T1000 (cell line): ENCODE measurements at places on chromosomes 1 and 21.

GRCh38 chr1:216824511-216824910 is 101.3 kb upstream of the ESRRG start:
- DNase-seq, result no peak

DNA sequence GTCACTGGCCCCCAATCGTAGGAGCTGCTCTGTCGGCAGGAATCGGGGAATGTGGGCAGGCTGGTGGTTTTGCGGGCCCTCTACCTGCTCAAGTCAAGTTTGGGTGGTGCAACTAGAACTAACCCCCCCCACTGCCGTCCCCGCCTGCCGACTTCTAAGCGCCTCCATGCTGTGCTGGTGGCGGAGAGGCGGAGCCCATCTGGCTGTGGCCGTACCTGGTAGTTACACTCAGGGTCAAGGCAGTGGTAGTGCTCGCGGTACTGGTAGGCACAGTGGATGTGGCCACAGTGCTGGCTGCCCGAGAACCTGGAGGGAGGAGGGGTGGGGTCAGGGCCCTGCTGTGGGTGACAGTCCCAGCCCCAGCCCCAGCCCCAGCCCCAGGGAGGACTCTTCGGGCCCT is 140.0 kb downstream of the CASZ1 start:
- no peak for DNase-seq

- no peak for DNase-seq
Measured at GRCh38 chr21:14617871-14618270, 71.8 kb upstream of the SAMSN1 start.

DNA sequence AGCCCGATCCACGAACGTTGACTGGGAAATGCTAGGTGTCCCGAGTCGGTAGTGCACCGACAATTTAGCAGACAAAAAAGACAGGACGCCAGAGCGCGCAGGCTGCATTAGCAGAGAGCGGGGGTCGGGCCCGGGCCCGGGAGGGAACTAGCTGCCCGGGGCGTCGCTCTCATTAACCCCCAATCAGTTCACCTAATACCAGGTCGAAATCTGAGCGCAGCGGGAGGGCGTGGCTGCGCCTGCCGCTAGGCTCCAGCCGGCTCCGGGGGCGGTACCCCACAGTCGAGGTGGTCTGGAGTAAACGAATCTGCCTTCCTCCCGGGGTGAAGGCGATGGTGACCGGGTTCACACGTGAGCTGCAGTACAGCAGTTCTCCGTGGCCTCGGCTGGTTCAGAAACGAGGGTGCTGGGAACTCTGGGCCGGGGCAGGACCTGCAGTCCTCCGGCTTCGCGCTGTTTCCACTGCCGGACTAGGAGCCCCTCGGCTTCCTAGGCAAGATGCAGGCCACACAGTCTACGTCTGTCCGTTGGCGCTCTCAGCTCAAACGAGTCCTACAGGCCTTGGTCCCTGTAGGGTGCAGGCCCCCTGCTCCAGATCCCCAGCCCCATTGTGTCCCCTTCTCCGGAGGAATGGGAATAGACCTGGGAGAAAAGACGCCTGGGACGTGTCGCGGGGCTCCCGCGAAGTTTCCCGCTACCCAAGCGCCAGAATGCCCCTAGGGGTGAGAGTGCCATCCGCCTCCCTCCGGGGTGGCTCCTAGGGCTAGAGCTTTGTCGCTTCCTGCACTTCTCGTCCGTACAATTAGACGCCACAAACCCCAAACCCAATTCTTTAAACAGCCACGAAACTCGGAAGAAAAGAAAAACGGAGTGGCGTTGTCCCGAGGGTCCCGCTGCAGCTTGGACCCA is 2.0 kb downstream of the GFI1 start:
- DNase-seq, result peak; percentile 5

DNA sequence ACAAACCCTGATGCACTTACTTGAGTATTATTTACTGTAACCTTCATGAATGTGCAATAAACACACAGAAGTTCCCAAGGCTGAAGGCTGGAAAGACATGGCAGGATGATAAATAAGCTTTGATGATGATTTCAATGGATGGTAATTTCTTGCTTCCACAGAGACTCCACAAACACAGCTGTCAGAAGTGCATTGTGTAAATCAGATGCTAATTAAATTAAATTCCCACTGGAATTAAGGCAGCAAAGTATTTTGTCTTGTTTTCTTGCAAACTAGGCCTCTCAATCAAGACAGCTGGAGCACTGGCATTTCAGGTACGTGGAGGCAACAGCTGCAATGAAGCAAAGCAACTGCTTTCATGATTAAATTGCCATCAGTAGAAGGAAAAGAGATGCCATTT is 24.1 kb downstream of the FAM177B start:
- DNase-seq, result no peak

- no peak for DNase-seq
Measured at GRCh38 chr21:46066591-46067331, 31.2 kb upstream of the COL6A2 start.

GRCh38 chr1:109493227-109493626 is 667 bp upstream of the CYB561D1 start:
- DNase-seq, result no peak

DNA sequence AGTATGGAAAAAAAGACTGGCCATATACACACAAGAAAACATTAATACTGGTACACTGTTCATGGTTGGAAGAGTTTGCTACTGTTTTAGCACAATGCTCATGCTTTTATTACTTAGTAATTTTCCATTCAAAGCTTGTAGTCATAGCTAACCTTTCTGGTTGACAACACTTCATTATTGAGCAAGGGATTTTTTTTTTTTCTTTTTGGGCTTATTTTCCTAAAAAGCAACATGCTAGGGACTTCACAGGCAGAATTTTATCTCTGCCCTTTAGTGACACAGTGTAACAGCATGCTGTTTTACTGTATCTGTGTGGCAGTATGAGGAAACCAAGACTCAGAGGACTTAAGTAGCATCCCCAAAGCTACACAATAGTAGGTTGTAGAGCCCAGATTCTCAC is 58.5 kb downstream of the FGGY start:
- DNase-seq, result no peak

DNA sequence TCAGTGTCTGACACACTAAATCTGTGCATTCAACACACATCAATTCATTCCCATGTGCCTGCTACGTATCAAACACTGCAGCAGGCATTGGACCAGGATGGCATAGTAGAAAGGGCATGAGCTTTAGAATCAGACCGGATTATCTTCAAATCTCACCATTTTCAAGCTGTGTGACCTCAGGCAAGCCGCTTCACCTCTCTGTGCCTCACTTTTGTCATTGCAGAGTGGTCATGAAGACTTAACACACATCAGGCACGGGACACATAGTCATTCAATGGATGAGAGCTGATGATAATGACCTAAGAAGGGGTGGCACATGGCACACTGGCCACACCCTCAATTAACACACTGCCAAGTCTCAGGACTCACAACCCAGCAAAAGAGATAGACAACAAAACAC is 46.8 kb downstream of the KLHDC7A start:
- no peak for DNase-seq

DNA sequence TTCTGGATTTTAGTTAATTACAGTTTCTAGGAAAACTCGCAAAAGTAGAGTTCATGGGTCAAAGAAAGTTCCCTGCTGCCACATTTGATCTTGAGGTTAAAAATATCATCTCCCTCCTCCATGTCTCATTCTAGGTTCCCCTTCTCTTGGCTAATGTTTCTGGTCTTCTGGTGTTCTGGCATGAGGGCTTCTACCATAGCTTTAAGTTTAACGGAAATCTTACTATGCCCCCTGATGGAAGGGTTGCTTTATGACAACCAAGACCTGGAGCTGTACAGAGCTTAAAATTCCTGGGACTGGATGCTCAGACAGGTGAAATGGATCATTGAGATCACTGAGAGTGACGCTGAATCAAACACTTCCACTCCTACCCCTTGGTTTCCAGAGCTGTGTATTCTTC is 1881.7 kb downstream of the MRPL39 start:
- DNase-seq, result no peak

DNA sequence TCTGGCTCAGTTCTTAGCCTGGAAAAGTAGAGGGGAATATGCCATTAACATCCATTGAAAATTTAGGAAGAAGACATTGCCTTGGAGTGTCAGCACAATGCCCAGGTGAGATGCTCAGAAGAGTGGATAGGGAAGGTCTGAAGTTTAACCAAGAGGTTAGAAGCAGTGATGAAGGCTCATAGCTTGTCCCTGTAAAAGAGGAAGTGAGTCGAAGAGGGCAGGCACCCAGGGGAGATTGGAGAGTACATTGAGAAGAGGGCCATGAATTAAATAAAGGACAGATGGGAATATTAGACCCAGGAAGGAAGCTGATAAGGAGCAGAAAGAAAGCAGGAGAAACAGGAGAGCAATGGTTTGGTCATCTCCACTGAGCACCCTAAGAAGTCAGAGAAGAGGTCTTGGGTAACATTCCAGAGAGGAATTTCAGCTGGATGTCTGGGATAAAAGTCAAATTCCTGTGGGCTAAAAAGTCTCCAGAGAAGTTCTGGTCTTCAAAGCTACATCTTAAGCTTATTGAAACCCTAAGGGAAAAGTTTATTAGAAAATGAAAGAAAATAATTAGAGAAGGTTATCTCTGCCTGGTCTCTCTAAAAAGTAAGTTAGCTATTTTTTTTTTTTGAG is 17.3 kb downstream of the C8B start:
- DNase-seq, result no peak

DNA sequence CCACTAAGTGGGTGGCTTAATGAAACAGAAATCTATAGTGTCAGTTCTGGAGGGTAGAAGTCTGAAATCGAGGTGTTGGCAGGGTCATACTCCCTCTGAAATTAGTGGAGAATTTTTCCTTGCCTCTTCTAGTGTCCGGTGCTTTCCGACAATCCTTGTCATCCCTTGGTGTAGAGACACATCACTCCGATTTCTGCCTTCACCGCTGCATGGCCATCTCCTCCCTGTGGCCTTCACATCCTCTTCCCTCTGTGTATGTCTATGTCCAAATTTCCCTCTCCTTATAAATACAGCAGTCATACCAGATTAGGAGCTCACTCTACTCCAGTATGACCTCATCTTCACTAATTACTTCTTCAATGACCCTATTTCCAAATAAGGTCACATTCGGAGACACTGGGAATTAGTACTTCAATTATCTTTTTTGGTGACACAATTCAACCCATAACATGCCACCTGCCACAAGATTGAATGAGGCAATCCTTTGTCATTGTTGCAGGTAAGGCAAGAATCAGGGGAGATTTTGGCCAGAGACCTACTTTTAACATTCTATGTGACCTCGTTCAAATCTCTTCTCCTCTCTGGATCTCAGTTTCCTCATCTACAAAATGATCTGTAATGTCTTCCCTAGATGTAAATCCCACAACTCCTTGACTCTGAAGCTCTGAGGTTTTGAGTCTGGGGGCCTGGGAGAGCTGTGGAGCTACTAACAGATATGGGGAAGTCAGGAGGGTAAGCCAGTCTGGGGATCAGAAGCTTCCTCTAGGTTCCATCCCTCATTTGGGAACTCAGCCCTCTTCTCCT is 16.1 kb downstream of the NAV1 start:
- no peak for DNase-seq

GRCh38 chr1:167594822-167595221 is 35.2 kb upstream of the RCSD1 start:
- no peak for DNase-seq

GRCh38 chr1:155967341-155968050 is 10.9 kb downstream of the ARHGEF2 start:
- DNase-seq, result no peak

DNA sequence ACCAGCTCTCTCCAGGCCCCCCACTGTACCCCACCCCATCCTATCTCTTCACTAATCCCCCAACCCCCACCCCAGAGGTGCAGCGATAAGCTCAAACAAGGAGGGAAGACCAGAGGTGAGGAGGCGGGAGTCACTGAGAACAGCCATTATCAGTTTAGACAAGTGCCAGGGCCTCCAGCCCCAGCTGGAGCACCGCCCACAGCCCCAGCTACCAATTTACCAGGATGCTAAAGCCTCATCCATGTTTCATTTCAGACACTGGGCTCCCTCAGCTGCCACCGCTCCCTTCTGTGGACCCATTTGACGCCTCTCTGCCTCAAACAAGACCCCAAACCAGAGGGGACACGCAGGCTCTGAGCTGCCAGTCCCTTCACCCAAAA is 80.6 kb downstream of the DISP3 start:
- DNase-seq, result no peak

GRCh38 chr1:226875641-226876295 is 5.4 kb downstream of the PSEN2 start:
- no peak for DNase-seq

- no peak for DNase-seq
Measured at GRCh38 chr1:206658264-206658980, 23.1 kb downstream of the DYRK3 start.

- DNase-seq, result no peak
Measured at GRCh38 chr1:22174446-22175220, 31.7 kb upstream of the WNT4 start.

GRCh38 chr21:45130324-45130774 is 56.0 kb downstream of the ADARB1 start:
- DNase-seq, result no peak

DNA sequence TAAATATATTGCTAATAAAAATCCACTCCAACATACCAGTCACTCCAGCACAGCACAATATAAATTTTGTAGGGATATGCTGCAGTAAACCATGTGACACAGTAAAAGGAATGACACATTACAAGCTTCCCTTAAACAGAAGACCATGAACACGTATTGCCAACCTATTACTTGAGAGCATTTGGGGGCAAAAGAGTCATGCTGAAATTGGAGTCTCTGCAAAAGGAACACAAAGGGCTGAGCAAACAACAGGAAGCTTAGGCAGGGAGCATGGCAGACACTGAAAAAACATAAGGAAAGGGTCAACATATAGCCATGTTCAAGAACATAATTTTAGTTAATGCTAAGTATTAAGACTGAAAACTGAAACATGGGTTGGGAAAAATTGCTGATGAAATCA is 214.5 kb downstream of the SMYD3 start:
- no peak for DNase-seq

GRCh38 chr1:207191776-207192175 is 87.7 kb downstream of the C4BPA start:
- DNase-seq, result no peak

DNA sequence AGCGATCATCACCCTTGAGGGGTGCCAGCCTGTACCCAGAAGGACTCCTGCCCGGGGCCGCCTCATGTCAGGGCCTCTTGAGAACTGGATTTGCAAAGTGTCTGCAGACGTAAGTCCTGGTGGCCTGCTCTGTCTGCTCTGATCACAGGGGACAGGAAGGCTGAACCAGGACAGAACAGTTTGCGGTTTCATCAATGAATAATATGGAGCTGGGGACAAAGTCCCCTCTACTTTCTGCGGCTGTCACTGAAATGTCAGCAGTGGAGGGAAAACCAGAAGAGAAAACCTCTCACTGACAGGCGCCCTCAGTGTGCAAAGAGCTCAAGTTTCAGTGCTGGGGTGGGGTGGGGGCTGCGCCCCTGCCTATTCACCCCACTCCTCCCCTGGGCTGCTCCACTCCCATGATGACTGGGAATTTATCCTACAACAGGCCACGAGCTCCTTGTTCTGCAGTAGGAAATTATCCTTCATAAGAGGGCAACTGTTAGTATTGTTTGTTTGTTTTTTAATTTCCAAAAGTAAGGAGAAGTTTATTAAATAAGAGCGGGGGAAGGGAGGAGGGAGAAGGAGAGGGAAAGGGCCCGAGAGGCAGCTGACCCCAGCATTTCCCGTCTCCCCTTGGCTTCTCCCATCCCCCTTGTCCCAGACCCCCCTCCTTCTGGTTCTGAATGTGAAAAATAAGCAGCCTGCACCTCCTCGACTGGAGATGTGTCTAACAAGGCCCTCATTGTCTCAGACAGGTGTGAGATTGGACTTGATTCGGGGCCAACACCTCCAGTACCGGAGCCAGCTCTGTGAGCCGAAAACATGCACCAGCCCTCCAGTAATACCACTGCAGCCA is 149.2 kb downstream of the CLIC6 start:
- DNase-seq, result no peak

- no peak for DNase-seq
Measured at GRCh38 chr1:205933671-205934618, 9.3 kb downstream of the SLC26A9 start.
